HFF-Myc (cell line): ENCODE measurements at places on chromosomes 3 and 15.

DNA sequence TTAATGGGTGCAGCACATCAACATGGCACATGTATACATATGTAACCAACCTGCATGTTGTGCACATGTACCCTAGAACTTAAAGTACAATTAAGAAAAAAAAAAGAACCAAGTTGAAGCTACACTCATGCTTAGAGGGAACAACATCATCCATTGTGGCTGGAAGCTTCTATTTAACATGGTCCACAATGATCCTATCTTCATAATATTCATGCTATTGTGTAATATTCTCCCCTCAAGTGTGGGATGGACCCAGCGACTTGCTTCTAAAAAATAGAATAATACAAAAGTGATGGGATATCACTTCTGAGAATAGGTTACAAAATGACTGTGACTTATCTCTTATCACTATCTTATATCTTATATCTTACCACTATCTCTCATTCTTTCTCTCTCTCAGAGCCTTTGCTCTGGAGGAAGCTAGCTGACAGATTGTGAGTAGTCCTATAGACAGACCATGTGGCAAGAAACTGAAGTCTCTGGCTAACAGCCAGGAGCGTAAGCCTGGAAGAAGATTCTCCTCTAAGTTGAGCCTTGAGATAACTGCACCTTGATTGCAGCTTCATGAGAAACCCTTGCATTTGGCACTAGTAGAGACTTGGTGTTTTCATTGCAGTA, 198.5 kb upstream of the MRPL3 start:
- DNase-seq, result no peak

DNA sequence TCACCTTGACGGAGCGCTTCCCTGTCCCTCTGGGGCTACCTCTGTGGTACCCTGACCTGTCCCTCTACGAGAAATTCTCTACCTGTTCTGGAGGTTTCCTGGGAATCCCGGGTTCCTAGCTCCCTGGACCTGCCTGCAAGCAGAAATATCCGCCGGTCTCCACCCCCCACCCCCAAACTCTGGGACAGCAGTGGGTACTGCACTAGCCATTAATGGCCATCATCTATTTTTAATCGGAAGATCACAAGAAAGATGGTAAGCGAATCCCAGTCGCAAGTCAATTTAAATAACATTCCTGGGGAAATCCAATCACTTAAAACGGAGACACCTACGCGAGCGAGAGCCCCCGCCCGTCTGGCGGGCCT, 429 bp upstream of the C3orf80 start:
- no peak for DNase-seq

- DNase-seq, result no peak
These were observed 584.5 kb upstream of the CCDC54 start for GRCh38 chr3:106792716-106793115.

GRCh38 chr3:132311841-132312240, 5.4 kb upstream of the ACP3 start:
- DNase-seq, result no peak

DNA sequence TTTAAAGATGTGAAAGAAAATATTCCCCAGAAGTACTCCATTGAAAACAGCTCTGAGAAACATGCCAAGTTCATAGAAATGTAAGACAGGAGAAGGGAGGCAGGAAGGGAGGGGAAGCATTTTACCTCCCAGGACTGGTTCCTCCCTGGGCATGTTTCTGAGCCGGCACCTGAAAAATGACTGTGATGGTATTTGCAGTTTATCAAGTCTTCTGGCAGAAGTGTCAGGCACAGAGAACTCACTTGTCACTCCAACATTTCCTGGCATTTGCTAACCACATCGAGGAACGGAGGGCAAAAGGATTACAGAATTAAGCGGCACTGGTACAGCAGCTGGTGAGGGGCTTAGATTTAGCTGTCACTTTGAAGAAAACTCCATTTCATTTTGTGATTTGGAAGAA, 1054.0 kb downstream of the TUSC7 start:
- DNase-seq, result no peak

GRCh38 chr15:47415539-47415971, 301.8 kb upstream of the SEMA6D start:
- no peak for DNase-seq

- DNase-seq, result no peak
These were observed 16.6 kb upstream of the KLF13 start for GRCh38 chr15:31309893-31310606.

DNA sequence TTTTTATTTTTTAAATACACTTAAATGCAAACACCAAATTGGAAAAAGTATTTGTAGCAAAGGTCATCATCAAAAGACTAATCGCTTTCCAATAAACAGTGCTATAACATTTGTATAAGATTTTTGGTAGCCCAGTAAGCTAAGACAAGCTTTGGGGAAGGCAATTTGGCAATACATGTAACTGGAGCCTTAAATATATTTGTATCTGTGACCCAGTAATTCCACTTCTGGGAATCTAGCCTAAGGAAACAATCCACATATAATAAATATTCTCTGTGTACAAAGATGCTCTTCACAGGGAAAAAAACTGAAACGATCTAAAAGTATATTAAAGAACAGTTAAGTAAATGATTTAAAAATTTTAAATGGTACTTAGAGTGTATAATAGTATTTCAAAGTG, 65.5 kb upstream of the TJP1 start:
- DNase-seq, result no peak

DNA sequence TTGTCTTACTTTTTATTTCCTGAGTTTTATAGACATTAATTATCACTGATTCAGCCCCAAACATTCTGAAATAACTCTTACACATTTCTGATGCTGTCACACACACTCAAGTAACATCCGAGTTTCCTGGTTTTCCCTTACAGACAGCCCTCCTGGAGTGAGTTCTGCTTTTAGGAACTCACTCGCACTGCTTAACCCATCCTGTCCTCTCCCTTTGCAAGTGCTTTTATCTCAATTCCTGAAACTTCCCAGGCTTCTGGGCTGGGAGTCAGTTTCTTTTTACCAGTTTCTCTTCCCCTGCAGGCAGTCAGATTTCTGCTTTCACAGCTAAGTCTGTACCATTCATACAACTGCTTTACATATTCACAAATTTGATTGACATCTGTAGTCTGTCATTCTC, 15.6 kb upstream of the SH3GL3 start:
- no peak for DNase-seq

DNA sequence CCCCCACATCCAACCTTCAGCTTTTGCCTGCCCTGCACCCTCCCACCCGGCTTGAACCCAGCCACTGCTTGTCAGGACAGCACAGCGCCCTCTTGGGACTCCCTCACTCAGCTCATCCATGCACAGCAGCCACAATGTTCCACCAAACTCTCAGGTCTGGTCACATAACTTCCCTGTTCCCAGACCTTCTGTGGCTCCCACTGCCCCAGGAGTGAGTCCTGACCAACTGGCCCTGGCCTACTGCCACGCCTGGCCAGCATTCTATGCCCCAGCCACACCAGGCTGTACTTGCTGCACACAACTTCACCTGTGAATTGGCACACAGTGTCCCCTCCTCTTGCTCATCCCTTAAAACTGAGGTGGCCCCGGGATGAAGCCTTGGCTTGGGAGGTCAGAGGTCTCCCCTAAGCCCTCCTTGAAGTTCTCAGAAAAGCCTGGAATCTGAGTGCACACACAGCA, 21.0 kb downstream of the PLXNB1 start:
- DNase-seq, result no peak

GRCh38 chr3:126349611-126350501, 7.4 kb downstream of the KLF15 start:
- DNase-seq, result no peak

GRCh38 chr3:46091046-46091445, 63.8 kb upstream of the XCR1 start:
- DNase-seq, result no peak

DNA sequence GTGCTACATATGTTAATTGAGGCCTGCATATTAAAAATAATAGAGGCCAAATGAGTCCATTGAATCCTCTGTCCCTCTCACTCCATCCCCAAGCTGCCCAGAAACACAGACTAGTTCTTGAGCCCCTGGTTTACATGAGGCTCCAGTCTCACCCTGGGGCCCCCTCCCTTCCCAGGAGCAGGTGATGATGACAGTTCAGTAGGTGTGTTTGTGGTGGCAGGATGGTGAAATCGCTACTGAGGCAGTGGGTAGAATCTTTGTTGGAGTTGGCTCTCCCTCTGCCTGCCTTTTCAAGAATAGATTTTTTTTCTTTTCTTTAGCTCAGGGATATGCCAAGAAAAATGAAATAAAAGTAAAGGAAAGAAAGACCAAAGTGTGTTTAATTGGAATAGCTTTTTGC, 288.7 kb downstream of the EPHB1 start:
- DNase-seq, result no peak

DNA sequence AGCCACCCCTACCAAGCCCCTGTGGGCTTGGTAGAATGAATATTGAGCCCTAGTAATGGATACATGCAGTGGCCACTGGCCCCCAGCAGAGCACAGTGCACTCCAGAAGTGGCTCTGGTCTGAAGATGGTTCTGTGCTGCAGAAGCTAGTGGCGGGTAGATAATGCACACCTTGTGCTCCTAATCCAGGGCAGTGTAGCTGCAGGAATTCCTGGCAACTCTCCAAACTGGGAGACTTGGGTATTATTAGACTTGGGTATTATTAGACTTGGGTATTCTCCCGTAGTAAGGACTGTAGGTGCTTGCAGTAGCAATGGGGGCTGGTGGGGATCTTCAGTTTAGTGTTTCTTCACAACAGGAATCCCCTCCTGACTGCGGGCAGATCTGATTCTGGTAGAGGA, 34.7 kb downstream of the NUSAP1 start:
- DNase-seq, result no peak

DNA sequence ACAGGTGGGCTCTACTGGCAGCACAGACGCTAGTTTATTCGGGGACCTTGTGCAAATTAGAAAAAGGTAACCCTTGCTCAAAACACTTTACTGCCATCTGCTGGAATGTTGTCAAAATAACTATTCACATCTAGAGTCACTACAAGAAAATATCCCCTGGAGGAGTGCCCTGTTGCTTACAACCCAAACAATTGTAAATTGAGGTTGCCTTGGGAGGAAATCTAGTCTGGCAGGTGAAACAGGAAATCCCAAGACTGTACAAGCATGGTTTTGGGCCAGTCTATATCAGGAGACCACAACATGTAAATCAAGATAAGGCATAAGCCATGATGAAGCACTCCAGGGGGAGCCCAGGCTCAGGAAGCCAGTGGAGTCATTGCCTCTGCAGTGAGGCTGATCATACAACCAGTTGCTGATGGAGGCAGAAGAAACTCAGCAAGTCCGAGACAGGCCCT, 136.8 kb upstream of the ACP3 start:
- DNase-seq, result no peak

DNA sequence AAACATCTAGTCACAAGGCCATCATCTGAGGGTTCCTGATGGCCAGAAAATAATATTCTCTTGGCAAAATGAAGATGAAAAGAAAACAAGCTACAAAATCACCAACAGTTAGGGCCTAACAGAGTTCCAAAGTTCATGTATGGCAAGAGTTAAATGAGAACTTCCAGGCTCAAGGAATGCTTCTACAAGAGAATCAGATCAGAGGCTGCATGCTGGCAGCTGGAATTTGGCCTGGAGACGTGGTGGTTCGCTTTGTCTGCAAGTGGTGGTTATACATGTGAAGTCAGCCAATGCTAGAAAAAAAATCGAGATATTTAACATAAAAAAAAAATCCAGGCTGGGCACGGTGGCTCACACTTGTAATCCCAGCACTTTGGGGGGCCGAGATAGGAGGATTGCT, 5.6 kb downstream of the SIAH2 start:
- no peak for DNase-seq

DNA sequence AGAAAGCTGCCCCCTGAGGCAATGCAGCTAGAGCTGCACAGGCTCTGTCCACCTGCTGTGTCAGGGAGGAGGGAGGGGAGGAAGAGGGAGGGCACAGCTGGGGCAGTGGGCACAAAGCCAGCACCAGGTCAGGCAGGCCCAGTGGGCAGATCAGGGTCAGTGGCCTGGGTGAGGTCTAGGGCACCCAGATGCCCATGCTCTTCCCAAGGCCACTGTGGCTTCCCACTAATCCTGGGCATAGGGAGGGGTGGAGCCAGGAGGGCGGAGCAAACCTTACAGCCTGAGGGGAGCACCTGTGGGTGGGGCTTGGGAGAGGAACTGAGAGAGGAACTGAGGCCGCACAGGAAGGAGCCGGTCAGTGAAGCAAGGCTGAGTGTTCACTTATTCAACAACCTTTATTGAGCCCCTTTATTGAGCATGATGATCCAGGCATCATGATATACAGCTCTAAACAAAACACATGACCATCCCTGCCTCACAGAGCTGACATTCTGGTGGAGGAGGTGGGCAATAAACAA, 55.0 kb downstream of the RHCG start:
- DNase-seq, result no peak

GRCh38 chr3:81923038-81923437, 161.6 kb upstream of the GBE1 start:
- no peak for DNase-seq

DNA sequence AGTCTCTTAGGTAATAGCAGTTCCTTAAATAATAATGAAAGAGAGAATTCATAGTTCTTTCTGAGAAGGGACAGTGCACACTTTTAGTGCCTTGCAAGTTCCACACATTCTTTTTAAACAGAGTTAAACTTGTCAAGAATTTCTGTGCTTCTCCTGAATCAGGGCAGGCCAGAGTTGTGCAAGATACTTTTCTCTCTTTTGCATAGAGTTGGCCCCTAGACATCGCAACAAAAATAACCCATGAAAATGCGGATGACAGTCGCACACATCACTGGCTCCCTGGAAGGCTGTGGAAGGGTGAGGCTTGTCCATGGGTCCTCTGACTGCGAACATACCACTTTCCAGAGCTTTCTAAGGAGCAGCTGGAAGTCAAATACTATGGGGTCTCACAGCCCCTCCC, 40.1 kb downstream of the FBLN2 start:
- DNase-seq, result no peak

- DNase-seq, result no peak
These were observed 608.8 kb downstream of the FOXP1 start for GRCh38 chr3:70974747-70975146.

DNA sequence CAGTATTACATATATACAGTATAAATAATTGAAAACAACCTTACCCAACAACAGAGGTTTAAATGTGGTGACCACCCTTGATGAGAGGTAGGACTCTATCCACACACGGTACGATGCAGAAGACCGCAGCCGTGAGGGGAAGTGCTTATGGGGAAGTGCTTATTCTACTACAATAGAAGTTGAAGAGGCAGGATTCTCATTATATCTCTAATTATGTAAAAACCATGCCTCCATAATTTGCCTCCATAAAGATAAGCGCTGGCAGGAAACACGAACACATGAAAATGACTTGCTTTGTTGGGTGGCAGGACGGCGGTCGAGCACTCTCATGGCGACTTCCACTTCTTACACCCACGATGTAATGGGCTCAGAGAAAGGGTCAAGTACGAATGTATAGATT, 7.2 kb upstream of the MUC13 start:
- DNase-seq, result no peak

- DNase-seq, result no peak
These were observed 14.4 kb upstream of the TPRG1 start for GRCh38 chr3:189157232-189158007.

GRCh38 chr3:71542521-71543370, 40.8 kb downstream of the FOXP1 start:
- peak; percentile 96 for DNase-seq

GRCh38 chr15:67928666-67929065, 88.8 kb upstream of the RNU6-1 start:
- DNase-seq, result no peak
